Nasal cavity respiratory epithelium epithelial cell of viscerocranial mucosa (primary cell): ENCODE measurements at places on chromosomes 13 and 19. TPM values are rescaled to one million over a fixed set of nuclear protein-coding genes. Genes with fewer than 3 reads are reported as not detected.

CCDC9 gene
- 10.5 and 10.6 TPM in 2 replicates for total RNA-seq

KDM4B gene
- total RNA-seq: 9.2 and 28.7 TPM in 2 replicates

LRRC25 gene
- total RNA-seq: 0.07 TPM in 1 of 2 replicates, not detected in the other

ZNF260 gene
- total RNA-seq: 16.4 and 24.0 TPM in 2 replicates

ITGBL1 gene
- total RNA-seq: 0.28 and 1.0 TPM in 2 replicates

NEK3 gene
- 8.8 and 10.9 TPM in 2 replicates for total RNA-seq

EFNB2 gene
- 38.6 and 109 TPM in 2 replicates for total RNA-seq

ZNF665 gene
- 2.7 and 6.5 TPM in 2 replicates for total RNA-seq

TMEM150B gene
- not detected in 2 replicates for total RNA-seq

RFPL4AL1 gene
- total RNA-seq: not detected in 2 replicates

F10 gene
- not detected in 2 replicates for total RNA-seq

CEACAM5 gene
- 2.4 and 8.3 TPM in 2 replicates for total RNA-seq

KLK4 gene
- total RNA-seq: not detected in 2 replicates

OR7A17 gene
- not detected in 2 replicates for total RNA-seq

ZNF208 gene
- 1.1 and 1.4 TPM in 2 replicates for total RNA-seq

ZNF560 gene
- total RNA-seq: 1.6 and 2.7 TPM in 2 replicates

ANGPTL8 gene
- total RNA-seq: not detected in 2 replicates

SLC1A6 gene
- under 0.01 TPM in 1 of 2 replicates, not detected in the other for total RNA-seq

ZNF285 gene
- total RNA-seq: 4.4 and 8.2 TPM in 2 replicates

KISS1R gene
- total RNA-seq: under 0.01 and 0.07 TPM in 2 replicates

TGFBR3L gene
- total RNA-seq: 1.6 and 5.8 TPM in 2 replicates

LILRA1 gene
- not detected in 2 replicates for total RNA-seq

IGFL2 gene
- 2.4 TPM in 1 of 2 replicates, not detected in the other for total RNA-seq

FFAR2 gene
- not detected in 2 replicates for total RNA-seq

KPTN gene
- total RNA-seq: 2.7 and 4.3 TPM in 2 replicates

RXFP2 gene
- not detected in 2 replicates for total RNA-seq

ZNF540 gene
- under 0.01 and 0.43 TPM in 2 replicates for total RNA-seq

OLFM2 gene
- total RNA-seq: 1.7 and 20.1 TPM in 2 replicates

PCDH8 gene
- not detected in 2 replicates for total RNA-seq

LGI4 gene
- not detected in 2 replicates for total RNA-seq

IGFL4 gene
- total RNA-seq: not detected in 2 replicates

KLF12 gene
- 1.7 and 7.6 TPM in 2 replicates for total RNA-seq

SRRM5 gene
- total RNA-seq: 0.07 TPM in 1 of 2 replicates, not detected in the other

LILRA5 gene
- not detected in 2 replicates for total RNA-seq

CGB8 gene
- total RNA-seq: not detected in 2 replicates

ADPRHL1 gene
- 1.0 and 1.9 TPM in 2 replicates for total RNA-seq

SERTM1 gene
- total RNA-seq: not detected in 2 replicates

RCBTB1 gene
- 24.6 and 44.7 TPM in 2 replicates for total RNA-seq

ZSCAN1 gene
- total RNA-seq: not detected in 2 replicates

SYNGR4 gene
- not detected in 2 replicates for total RNA-seq

CHAF1A gene
- total RNA-seq: 5.5 and 5.8 TPM in 2 replicates

CYP4F8 gene
- total RNA-seq: not detected in 2 replicates

TRPM4 gene
- 22.2 and 28.5 TPM in 2 replicates for total RNA-seq

CACNG8 gene
- under 0.01 TPM in 2 replicates for total RNA-seq

CCDC97 gene
- total RNA-seq: 10.3 and 18.2 TPM in 2 replicates

SBK2 gene
- total RNA-seq: not detected in 2 replicates
